Activated CD8-positive, alpha-beta memory T cell treated with anti-CD3 and anti-CD28 coated beads, Interleukin-2, amount 50 U/mL, for 4 hours (primary cell): ENCODE measurements at places on chromosomes 2 and 18.

GRCh38 chr2:203191961-203192360, 46.9 kb upstream of the CYP20A1 start:
- DNase-seq = no peak

DNA sequence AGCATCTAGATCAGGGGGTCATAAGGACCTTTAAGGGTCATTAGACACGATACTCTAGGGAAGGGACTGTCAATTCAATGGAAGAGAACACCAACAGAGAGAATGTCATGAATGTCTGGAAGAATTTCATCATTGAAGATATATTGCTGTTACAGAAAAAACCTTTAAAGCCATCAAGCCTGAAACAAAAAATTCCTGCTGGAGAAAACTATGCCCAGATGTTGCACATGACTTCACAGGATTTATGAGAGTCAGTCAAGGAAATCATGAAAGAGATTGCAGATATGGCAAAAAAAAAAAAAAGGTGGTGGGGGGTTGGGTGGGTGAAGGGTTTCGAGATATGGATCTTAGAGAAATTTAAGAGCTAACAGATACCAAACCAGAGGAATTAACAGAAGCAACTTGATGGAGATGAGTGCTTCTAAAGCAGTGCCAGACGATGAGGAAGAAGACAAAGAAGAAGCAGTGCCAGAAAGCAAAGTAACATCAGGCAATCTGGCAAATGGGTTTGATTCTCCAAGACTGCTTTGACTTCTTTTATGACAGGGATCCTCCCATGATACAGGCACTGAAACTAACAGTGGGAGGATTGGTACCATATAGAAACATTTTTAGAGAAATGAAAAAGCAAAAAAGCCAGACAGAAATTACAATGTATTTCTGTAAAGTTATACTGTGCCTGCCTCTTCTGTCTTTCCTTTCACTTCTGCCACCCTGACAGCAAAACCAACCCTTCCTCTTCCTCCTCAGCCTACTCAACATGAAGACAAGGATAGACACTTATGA, 28.5 kb downstream of the MAP4K3 start:
- DNase-seq = no peak

DNA sequence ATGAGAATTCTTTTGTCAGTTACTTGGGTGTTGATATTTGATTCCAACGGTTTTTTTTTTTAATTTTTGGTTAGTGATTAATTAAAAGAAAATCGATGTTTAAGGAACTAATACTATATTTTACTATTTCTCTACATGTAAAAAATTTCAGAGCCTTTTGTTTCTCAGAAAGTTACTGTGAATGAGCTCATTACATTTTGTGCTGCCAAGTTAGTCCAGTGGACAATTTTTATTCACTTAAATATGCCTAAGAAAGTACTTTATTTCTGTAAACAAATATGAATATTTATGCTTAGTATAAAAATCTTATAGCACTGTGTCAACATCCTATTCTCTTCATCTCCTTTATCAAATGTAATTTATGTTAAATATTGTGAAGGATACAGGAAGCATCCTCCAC, 309.3 kb downstream of the CTNNA2 start:
- DNase-seq = no peak

DNA sequence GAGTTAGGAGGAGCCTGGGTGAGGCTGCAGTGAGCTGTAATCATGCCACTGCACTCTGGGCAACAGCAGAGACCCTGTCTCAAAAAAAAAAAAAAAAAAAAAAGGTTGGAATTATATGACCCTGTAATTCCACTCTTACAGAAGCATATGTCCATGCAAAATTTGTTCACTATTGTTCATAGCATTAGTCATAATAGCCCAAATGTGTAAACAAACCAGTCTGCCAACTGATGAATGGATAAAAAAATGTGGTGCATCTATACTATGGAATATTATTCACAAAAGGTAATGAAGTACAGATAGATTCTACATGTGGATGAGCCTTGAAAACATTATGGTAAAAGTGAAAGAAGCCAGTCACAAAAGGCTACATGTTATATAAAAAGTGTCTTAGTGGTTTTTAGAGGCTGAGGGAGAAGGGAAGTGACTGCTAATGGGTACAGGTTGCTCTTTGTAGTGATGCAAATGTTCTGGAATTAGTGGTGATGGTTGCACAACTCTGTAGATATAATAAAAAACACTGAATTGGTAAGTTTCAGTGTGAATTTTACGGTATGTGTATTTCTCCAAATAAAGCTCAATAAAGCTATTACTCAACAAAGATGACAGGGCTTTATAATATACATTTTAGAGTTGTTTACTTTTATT, 9.4 kb downstream of the COA5 start:
- DNase-seq = no peak

GRCh38 chr18:4677006-4677405, 221.9 kb upstream of the DLGAP1 start:
- no peak for DNase-seq

GRCh38 chr2:99735753-99736152, 245.9 kb upstream of the REV1 start:
- DNase-seq = no peak

- no peak for DNase-seq
Measured at GRCh38 chr2:84851876-84852275, 29.0 kb downstream of the TRABD2A start.

GRCh38 chr18:78778651-78779050, 201.0 kb upstream of the SALL3 start:
- no peak for DNase-seq

DNA sequence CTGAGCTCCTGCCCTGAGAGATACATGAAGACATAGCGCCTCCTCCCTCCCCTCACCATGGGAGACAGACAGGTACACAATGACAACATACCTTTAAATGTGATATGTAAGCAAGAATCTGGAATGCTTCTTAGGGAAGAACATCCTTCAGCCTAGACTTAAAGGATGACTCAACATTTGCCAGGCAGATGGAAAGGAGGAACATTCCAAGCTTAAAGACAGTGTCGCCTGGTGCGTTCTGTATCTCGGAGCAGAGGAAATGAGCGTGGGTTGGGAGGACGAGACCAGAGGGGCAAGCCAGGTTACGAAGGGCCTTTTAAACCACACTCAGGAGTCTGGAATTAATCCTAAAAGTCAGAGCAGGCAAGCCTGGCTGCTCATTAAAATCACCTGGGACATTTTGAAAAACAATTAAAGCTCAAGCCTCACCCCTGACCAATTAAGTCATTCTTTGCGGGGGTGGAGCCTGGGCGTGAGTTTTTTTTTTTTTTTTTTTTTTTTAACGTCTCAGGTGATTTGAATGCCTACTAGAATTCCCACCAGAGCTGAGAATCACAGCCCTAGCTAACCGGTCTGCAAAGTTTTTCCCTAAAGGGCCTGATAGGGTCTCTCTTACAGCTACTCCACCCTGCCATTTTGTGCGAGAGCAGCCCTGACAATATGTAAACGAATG, 131.2 kb upstream of the SEC11C start:
- DNase-seq = no peak

GRCh38 chr18:58980991-58981390, 116.3 kb downstream of the ZNF532 start:
- DNase-seq = no peak

DNA sequence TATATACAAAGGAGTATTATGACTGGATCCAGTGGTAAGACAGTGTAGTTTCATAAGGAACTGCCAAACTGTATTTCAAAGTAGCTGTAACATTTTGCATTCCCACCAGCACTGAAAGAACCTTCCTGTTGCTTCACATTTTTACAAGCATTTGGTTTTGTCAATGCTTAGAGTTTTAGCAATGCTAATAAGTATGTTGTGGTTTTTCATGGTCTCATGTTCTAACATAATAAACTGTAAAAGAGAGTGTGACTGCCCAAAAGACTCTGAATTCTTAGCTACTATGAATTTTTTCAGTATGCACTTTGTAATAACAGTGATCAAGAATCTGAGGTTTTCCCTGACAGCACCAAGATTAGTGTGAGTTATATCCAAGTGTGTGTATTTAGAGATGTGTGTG, 604.2 kb downstream of the XIRP2 start:
- no peak for DNase-seq

- DNase-seq = peak; percentile 98
Measured at GRCh38 chr2:38750891-38751595, at the start of gene SRSF7. Gene SRSF7, minus strand, starts transcription at chr2:38751361. Its CDS starts 105 bp downstream, at chr2:38751256.

DNA sequence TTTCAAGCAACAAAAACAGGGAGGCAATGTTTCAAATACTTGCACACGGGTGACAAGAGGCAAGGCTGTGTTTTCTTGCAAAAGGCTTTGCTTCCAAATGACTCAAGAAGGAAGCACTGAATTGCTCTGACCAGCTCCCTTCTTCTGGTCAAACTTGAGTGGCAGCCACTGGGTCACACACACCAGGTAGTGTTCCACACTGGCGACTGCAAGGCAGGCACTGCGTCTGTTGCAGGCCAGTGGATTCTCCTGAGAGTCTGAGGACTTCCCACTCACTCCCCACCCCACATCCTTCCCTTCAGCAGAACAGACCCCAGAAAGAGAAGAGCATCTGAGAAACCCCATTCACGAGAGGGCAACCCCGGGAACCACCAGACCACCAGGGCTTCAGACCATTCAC, 19.8 kb downstream of the PARD6G start:
- no peak for DNase-seq

GRCh38 chr2:230018153-230018552, 50.6 kb downstream of the SLC16A14 start:
- no peak for DNase-seq

DNA sequence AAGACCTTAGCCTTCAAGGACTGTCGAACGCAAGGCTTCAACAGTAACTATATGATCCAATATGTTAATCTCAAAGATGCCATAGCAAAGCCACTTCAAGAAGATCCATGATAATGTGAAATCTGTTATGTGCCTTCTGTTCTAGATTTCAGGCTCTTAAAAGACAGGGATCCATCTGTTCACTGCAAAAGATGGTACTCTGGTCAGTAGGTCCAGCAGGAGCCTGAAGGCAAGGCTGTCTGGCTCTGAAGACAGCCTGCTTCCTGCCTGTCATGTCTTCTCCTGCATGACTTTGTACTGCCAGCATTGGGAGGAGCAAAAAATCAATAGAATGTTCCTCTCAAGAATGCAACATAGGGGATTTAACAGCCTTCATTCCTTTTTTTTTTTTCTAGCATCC, 270.8 kb upstream of the PARD3B start:
- DNase-seq = no peak

GRCh38 chr2:96485751-96486651, 19.2 kb downstream of the NEURL3 start:
- peak; percentile 77 for DNase-seq

DNA sequence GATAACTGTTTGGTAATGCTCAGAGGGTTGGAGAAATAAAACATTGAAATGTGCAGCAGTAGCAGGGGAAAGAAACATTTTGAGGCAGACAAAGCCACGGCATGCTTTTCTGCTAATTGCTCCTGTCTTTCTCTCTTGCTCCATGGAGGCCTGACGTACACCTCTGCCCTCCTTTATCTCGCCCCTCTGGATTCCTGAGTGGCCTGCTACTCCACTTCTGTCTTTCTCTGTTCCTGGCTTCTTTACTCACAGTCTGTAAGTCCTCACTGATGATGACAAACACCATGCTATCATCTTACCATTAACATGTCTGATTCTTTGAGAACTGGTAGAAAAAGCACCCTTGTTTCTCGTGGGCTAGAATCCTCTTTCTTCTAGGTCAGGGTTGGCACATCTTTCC, 392.9 kb downstream of the MEIS1 start:
- no peak for DNase-seq

DNA sequence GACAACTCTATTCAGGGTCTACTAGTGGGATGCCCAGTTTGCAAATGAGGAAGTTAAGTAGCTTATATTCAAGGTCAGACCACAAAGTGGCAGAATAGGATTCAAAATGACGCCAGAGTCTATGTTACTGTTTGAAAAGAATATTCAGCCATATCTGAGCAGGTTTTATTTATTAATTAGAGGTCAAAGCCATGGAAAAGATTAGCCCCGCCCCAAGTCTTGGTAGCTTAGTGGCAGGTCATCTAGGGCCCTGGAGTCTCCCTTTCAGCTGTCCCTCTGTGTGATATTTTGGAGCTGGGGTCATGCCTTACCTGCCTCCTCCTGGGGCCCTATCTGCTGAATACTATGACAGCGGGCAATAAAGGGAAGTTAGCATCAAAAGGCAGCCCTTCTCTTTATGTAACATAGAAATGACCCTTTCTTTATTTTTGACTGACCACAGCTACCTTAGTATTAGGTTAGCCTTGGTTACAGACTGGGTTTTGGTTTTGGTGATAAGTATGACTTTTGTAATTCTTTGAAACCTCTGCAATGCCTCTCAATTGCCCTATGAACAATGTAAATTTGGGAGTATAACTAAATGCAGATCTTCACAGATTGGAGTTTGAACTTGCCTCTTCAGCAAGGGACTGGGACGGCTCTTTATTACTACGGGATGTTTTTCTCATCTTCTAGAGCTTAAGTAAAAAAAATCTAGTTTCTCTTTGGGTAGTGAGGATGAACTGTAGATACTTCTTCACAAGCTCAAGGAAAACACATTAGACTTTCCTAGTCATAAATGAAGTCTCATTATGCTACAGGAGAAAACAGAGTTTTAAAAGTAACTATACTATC, 153.0 kb upstream of the ITGA4 start:
- no peak for DNase-seq

DNA sequence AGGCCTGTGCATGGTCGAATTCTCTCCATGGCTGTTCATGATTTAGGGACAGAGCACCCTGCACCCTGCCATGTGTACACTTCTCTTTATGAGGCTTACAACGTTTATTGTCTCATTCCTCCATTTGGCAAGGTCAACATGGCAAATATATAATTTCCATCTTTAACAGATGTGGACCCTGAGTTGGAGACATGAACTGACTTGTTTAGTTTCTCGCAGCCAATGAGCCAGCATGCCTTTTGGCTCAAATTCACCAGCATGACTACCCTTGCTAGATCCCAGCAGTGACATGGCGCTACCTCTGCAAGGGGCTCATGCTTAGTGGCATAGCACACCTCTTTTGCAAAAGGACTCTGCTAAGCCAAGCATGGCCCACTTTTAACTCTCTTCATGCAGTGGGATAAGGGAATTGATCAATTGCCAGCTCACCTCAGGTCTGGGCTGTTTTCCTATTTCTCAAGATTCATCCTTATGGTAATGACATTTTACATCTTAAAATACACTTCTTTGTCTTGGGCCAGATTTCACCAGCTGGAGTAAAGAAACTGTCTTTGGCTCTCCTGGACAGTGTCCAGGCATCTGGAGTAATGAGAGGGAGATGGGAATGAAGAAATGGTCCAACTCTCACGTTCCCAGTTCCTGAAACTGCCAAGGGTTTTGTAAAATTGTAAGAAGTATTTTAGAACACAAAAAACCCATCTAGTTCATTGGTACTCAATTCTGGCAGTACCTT, 159.5 kb downstream of the SETBP1 start:
- no peak for DNase-seq

DNA sequence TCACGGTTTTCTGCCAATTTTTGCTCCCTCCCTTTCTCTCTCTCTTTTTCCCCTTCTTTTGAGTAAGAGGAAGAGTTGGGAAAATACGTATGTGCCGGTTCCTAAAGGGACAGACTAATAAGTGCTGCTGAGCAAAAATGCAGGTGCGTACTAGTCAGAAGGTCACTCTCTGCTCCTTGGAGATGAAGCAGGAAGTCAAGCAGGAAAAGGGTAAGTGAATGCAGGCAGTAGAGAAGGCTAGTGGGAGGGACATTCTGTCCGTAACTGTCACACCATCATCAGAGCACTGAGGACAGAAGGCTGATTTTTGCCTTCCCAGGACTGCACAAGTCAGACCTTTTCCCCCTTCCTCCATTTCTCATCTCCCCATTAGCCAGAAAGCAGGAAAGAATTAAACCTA, 105.7 kb downstream of the CDH2 start:
- no peak for DNase-seq
